GM12891 (cell line): ENCODE measurements at places on chromosomes 1 and 21.

DNA sequence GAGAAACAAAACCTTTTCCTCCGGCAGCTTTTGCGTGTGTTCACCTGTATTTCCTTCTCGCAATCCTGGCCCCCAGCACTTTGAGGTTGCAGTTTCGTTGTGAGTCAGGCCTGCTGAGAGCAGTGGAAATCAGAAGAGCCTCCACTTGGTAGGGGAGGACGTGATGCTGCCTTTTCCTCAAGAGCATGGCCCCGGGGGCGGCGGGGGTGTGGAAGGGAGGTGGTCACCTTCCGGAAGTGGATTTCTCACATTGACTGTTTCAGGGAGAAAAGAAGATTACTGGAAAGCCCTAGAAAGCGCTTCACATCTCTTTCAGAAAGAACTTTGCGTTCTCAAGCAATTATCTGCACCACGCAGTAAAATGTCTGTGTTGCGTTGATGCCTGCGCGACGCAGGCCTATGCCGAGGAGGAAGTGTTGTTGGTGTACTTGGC is 12.2 kb upstream of the IL10 start:
- no peak for DNase-seq

GRCh38 chr1:91024481-91025119 is 2.8 kb upstream of the ZNF644 start:
- DNase-seq = no peak

- no peak for DNase-seq
These were observed 119.7 kb upstream of the WNT4 start for GRCh38 chr1:22262583-22262982.

- DNase-seq = no peak
These were observed 52.1 kb downstream of the COL6A1 start for GRCh38 chr21:46033410-46034400.

- DNase-seq = no peak
These were observed 4.4 kb downstream of the NDUFS2 start for GRCh38 chr1:161206411-161207140.

DNA sequence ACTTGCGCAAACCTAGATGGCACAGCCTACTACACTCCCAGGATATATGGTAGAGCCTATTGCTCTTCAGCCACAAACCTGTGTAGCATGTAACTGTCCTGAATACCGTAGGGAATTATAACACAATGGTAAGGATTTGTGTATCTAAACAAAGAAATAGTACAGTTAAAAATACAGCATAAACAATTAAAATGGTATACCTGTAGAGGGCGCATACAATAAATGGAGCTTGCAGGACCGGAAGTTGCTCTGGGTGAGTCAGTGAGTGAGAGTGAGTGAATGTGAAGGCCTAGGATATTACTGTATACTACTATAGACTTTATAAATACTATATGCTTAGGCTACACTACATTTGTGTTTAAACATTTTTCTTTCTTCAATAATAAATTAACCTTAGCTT is 99.3 kb downstream of the PLD5 start:
- DNase-seq = no peak

- no peak for DNase-seq
These were observed 44.8 kb upstream of the KAZN start for GRCh38 chr1:14553711-14554110.

DNA sequence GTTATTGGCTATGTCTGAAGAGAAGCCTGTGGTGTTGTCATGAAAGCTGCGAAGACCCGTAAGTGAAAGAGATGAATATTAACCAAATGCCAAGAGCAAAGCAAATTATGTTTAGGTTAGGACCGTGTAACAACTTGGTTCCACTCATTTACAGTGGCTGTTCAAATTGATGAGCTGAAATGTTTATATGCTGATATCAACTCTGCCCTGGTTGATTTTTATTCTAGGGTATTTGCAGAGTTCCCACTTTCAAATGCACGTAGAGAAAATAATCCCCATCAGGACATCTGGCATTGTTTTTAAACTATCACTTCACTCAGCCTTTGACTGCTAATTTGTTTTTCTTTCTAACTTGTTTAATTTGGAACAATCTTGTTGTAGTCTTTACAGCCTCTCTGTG is 581.6 kb upstream of the ADAMTS5 start:
- no peak for DNase-seq

GRCh38 chr1:30950053-30950452 is 41.5 kb upstream of the SDC3 start:
- no peak for DNase-seq

DNA sequence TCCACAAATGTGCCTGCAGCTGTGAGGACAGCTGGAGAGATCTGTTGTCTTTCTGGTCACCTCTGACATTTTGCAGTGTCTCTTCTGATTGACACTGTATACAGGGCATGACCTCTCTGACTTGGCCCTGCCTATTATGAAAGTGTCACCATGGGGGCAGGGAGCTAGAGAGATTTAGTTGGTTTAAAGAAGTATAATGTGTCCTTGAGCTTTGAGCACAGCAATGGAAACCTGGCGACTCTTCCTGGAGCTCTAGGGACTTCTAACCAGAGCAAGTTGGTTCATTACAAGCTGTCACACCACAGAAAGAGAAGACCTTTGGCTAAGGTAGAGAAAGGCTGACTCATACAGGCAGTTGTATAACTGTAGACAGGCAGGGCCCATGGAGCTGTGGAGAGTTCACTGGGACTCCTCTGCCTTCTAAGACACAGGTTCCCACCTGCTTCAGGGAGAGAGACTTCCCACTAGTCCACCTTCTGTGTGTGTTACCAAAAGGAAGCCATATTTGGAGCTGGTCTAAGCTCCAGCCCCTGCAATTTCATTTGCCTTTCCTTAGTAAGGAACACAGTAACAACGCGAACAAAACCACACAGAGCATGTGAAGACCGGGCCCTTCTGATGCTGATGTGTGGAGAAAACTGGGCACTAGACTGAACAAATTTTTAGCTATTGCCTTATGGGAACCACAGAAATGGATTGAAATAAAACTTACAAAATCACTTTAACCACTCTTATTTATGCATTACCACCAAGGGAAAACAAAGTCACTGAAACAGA is 90.5 kb upstream of the ADAR start:
- DNase-seq = no peak

DNA sequence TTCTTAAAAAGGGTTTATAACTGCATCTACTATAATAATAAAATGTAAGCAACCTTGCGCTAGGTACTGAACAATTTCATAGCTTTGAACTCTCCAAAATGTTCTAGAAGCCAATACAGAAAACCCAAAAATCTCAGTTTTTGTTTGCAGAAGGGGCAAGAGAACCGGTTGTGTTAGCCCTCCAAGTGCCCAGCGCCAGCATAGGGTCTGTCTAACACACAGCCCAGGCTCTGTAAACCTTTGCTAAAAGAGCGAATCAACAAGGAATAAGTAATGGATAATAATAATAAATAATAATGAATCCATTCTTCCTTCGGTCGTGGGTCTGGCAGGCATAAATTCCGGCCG is 333 bp upstream of the CHAF1B start:
- no peak for DNase-seq

- no peak for DNase-seq
These were observed 51.2 kb downstream of the OPTC start for GRCh38 chr1:203544978-203545816.

GRCh38 chr1:9239622-9240401 is 5.2 kb downstream of the H6PD start:
- peak; percentile 72 for DNase-seq

DNA sequence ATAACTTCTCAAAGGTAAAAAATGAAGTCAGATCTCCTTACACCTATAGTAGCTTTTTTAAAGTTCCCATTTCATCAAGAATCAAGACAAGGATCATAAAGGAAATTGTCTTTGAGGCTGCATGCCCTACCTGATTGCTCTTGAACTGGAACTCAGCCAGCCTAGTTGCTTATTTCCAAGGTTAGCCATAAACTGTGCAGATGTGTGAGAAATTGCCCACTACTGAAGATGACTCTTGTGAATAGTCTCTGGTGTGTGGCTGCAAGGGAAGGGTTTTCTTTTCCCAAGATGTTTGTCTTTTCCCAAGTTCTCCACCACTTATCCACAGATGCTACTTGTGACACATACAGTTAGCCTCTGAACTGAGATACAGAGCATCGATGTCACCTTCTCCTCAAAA is 81.7 kb upstream of the DUSP10 start:
- DNase-seq = no peak

GRCh38 chr1:176225479-176225875 is 18.4 kb upstream of the COP1 start:
- DNase-seq = no peak

- DNase-seq = no peak
These were observed 532.3 kb downstream of the USP25 start for GRCh38 chr21:16262091-16262490.

GRCh38 chr1:147080006-147080661 is 92.1 kb downstream of the PRKAB2 start:
- no peak for DNase-seq

- no peak for DNase-seq
These were observed 12.9 kb upstream of the NUF2 start for GRCh38 chr1:163308811-163309210.

GRCh38 chr1:205304695-205305070 is 16.9 kb downstream of the NUAK2 start:
- DNase-seq = no peak

DNA sequence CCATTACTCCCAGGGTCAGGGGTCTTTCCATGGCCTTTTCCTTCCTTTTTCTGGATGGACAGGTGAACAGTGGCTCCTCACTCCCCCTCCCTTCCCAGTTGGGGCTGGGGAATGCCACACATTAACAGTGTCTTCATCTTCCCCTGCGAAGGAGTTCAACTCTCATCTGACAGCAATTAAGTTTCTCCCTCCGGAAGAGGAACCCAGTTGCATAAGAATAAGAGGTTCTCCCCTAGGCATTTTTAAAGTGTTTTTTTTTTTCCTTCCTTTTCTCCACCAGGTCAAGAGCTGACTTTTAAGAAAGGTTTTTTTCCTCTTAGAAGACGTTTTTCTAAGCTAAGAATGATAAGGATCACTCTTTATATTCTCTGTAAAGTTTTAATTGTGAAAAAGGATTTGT is 42.3 kb upstream of the FASLG start:
- DNase-seq = no peak

GRCh38 chr21:44708213-44708865 is 3.0 kb downstream of the TSPEAR start:
- DNase-seq = no peak

DNA sequence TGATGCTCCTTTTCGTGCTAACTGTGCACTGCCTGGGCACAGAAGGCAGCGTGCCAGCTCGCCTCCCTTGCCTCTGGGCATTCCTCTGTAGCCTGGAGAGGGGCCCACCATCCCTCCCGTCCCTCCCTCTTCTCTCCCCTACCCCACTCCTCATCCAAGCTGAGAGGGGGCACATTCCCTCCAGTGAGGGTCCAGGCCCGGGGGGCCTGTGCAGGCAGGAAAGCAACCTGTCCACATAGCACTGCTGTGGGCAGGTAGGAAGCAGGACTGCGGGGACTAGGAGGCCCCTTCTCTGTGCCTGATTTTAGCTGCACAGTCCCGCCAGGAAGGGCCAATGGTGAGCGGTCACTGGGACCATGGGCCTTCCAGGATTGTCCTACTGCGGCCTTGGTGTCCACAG is 10.3 kb upstream of the PKNOX1 start:
- no peak for DNase-seq

DNA sequence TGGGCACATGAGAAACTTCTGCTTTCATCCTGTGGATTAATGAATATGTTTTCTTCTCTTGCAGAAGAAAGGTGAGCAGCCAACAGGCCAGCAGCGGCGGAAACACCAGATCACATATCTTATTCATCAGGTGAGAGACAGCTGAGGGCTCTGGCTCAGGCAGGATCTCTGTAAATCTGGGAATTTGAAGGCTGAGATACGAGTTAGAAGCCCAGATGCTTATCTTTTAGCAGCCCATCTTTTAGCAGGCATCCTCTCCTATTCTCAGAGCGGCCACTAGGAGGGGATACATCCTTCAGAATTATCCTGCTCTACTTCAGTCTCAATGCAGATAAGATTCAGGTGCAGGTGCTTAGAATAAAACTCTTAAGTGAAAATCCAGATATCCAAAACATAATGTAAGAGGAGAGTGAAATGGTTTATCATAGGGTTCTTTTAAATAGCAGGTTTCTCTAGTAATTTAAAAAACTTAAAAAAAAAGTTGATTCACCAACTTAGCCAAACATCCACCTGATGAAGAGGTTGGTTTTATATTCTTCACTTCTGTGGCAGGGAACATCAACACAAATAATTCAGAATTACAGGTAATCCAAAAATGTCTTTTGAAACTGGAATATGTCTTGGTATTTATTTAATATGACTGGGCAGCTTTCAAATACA is 19.3 kb downstream of the SH2D2A start:
- DNase-seq = no peak

GRCh38 chr1:6180268-6180706 is at the start of gene CHD5:
Gene CHD5 (minus strand): TSS chr1:6180321. CDS start chr1:6180023, 298 bp downstream.
- DNase-seq = no peak

GRCh38 chr1:79376106-79376505 is 369.6 kb upstream of the ADGRL4 start:
- no peak for DNase-seq

- DNase-seq = no peak
These were observed 88.4 kb downstream of the EPB41 start for GRCh38 chr1:29002792-29003191.

DNA sequence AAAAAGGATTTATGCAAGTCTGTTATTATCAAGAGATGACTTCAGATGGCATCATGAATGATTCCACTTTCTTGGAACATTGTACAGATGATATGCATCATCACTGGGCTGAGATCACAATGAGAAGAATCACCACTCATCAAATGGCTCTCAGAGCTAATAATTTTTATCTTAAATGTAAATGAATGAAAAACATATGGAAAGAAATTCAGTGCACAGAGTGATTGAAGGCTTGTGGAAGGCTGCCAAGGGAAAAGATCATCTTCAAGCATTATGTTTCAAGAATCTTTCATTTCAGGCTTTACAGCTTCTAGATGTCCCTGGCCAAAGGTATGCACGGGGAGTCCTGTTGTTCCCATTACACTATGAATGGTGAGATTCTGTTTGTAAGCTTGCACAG is 955.7 kb downstream of the TTLL7 start:
- no peak for DNase-seq

DNA sequence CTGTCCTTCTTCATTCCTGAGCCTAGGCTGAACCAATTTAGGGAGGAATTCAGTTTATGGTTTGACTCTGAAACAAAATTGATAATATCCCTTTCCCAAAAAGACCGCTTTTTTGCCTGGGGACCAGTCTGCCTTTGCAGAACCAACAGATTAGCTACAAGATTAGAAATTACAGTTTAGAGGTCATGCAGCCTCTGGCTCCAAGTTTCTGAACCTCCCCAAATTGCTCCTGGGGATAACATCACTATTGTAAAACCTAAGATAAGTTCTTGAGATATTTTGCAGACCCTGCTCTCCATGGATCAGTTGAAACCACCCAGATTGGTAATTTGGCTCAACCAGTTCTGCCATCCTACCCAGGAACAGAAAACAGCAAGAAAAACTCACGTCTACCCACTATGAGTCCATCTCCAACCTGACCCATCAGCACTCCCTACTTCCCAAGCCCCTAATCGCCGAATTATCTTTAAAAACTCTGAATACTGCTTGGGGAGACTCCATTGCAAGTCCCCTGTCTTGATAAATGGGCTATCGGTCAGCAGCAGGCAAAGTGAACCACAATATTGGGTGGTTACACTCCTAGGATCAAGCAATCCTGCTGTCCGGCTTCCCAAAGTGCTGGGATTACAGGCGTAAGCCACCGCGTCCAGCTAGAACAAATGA is 605 bp upstream of the RABGGTB start:
- no peak for DNase-seq

- no peak for DNase-seq
These were observed 682.6 kb downstream of the RWDD3 start for GRCh38 chr1:95916616-95917015.

GRCh38 chr1:159307346-159308020 is 5.3 kb downstream of the FCER1A start:
- no peak for DNase-seq
